ENCODE measurements at places on chromosomes 7 and 10.

- no peak for DNase-seq
These were observed 50.5 kb upstream of the DLG5 start for GRCh38 chr10:77977016-77977415.

DNA sequence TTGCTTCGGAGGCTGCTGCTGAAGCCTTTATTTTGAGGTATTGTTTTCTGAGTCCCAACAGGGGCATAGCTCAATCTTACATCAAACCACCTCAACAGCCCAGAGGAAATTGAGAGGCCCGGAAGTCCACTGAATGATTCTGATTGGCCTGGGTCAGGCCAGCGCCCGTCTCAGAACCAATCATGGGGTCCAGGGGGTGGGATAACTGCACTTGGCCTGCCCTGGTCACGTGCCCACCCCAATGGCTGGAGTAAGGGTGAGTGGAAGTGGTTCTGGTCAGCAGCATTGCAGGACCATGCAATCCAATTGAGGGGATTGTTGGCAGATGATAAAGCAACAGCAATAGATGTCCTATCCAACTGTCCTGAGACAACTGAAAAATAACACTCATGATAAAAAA, 190.6 kb downstream of the HERPUD2 start:
- DNase-seq: no peak

DNA sequence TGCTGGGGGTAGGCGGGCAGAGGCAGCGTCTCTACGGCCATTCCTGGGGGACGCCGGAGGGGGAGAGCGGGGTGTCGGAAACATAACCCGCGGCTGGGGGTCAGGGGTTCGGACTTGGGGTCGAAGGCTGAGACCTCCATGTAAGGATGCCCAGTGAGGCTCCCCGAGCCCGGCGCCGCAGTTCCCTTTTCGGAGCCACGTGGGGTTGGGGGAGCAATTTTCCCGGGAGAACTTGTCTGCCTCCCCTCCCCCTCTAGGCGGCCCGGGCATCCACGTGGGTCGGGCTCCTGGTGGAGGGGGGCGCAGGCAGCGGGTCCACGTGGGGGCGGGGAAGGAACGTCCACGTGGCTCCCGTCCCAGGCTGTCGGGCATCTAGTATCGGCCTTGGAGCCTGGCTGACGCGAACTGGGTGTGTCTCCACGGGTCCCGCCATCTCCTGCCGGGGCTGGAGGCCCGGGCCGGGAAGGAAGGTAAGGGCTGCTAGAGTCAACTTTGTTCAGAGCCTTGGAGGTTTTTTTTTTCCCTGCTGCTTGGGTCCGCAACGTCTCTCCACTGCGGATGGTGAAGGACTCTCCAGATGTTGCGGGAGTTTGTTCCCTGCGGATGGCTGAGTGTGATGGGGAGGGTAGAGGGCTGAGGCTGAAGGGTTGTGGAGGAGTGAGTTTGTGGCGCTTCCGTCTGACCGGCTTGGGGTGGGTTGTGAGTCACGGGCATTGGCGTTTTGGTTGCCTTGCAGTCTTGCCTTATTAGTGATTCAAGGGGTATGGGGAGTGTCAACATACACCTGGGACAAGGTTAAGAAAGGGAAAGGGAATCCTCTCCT, 744 bp downstream of the PPRC1 start:
- peak; percentile 52 for DNase-seq

- DNase-seq: no peak
These were observed 2.1 kb downstream of the SP8 start for GRCh38 chr7:20784388-20785156.

GRCh38 chr7:29998489-29998888, 8.9 kb upstream of the SCRN1 start:
- no peak for DNase-seq

DNA sequence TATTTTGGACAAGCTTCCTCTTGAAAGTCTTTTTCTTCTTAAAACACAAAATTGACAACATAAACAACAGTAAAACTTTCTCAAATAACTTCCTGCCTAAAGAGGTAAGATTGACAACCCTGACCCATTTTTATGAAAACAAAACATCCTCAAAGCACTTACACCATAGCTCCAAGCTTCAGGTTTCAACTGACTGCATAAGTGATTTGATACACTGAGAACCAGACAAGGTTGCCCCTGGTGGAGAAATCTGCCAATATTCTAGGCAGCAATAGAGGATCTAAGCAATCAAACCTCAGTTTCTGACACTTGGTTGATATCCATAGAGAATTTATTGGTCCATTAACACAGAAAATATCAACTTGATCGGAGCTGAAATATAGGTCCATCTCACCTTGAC, 147.8 kb downstream of the ELAPOR2 start:
- DNase-seq: no peak

DNA sequence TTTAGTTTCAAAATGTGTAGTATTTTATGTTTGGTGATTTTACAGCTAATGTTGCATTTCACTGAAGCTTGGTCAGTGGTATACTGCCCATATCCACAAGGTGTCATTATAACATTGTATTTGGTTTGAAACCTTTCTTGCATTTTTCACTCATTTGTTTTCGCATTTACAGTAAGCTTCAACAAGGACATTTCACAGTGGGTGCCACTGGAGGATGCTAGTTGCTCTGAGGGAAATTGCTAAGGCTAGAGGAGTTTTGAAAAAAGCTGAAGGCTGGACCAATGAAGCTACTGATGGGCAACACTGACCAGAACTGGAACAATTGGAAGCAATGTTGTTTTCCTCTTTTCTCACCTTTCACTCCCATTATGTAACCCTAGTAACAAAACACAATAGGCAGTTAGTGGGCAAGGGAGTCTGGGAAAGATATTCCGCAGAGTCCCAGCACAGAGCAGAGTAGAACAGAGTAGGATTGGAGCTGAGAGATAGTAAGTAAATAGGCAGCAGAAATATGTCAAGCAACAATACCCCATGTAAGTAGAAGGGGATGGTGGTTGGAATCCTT, 23.6 kb upstream of the SRI start:
- no peak for DNase-seq

DNA sequence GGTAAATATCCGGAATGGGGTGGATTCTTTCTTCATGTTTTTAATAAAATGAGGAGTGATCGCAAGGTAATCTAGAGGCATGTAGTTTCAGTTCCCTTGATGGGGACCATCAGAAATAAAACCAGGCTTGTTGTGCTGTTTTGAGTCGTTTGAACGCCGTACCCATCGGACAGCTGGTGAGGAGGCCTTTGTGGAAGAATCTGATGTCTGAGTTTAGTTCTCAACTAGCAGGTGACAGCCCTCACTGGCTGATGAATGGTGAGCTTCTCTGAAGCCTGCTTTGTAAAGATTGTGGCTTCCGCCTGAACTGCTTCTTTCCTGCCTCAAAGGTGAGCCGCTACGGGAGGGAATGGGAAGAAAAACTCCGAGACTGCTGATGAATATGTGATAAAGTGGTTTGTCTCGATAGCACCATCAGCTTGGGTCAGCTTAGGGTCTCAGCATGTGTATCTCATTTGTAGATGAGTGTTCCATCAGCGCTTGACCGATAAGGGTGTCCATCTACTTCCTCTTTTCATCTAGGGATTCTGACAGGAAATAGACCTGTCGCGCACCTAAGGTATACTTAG, 977 bp downstream of the TMEM248 start:
- no peak for DNase-seq

GRCh38 chr7:15751191-15751701, 64.8 kb upstream of the MEOX2 start:
- no peak for DNase-seq

DNA sequence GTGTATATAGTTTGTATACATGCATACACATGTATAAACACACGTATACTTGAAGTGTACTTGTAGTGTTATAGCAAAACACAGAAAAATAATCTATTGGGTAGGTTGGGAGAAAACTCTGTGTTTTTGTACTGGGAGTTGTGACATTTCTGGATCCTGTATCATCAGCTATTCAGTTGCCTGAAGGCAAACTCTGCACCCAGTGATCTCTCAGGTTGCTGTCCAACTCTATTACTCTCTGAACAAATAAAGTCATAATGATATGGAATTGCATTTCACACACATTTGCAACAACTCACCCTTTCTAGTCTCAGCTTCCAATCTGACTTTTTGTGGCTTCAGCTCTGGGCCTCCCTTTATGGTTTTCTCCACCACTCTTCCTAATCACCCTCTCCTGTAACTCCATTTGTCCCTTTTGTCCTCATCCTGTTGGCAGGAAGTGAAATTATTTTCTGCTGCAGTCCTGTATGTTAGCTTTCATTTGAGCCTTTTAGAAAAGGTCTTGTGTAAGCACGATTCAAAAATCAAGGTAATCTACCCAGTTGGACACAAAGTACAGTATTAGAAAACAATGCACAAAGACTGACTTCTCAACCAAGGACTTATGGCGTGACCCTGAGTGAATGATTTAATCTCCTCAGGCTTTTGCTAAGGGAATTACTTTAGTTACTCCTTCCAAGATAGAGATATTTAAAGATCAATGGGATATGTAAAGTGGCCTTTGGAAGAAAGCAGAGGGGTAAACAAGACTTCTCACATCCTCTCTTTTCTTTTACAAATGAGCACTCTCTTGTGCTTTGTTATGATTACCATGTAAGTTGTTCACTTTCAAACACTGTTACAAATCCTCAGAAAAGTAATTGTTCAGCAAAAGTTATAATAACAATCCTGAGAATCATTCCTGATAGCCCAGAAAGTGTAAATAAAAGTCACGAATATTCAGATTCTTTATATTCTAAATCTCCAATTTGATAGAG, 249.1 kb downstream of the KCND2 start:
- no peak for DNase-seq

GRCh38 chr10:89163265-89163995, 43.7 kb downstream of the CH25H start:
- DNase-seq: no peak

DNA sequence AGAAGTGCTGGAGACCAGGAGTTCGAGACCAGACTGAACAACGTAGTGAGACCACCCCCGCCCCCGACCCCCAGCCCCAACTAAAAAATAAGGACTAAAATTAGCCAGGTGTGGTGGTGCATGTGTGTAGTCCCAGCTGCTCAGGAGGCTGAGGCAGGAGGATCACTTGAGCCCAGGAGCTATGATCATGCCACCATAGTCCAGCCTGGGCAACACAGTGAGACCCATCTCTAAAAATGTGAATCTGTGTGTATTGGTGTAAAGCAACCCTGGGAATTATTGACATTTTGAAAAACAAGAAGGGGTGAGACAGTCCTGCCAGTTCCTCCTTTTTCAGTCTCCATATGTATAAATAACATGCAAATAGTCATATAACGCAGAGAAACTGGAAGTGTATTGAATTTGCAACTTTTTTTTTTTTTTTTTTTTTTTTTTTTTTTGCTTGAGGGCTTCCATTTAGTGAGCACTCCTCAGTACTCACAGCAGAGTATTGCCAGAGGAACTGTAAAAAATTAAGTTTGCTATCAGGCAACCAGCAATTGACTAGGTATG, 3.4 kb upstream of the ITGB1 start:
- no peak for DNase-seq

- DNase-seq: no peak
These were observed 19.8 kb upstream of the WIPI2 start for GRCh38 chr7:5170251-5170650.

DNA sequence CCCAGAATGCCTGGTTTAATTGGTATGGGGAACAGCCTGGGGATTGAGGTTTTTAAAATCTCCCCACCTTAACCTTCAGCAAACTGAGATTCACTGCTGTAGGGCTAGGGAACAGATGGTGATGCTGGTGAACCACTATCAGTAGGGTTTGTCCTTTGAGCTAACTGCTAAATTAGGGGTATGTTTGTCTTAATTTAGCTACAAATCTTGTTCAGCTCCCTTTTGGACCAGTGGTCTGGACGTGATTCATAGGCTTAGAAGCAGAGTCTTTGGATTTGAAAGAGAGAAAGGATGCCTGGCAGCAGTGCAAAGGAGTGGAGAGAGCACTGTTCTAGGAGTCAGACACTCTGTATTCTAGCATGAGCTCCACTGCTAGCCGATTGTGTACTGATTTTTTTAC, 2.8 kb downstream of the HDAC9 start:
- no peak for DNase-seq

DNA sequence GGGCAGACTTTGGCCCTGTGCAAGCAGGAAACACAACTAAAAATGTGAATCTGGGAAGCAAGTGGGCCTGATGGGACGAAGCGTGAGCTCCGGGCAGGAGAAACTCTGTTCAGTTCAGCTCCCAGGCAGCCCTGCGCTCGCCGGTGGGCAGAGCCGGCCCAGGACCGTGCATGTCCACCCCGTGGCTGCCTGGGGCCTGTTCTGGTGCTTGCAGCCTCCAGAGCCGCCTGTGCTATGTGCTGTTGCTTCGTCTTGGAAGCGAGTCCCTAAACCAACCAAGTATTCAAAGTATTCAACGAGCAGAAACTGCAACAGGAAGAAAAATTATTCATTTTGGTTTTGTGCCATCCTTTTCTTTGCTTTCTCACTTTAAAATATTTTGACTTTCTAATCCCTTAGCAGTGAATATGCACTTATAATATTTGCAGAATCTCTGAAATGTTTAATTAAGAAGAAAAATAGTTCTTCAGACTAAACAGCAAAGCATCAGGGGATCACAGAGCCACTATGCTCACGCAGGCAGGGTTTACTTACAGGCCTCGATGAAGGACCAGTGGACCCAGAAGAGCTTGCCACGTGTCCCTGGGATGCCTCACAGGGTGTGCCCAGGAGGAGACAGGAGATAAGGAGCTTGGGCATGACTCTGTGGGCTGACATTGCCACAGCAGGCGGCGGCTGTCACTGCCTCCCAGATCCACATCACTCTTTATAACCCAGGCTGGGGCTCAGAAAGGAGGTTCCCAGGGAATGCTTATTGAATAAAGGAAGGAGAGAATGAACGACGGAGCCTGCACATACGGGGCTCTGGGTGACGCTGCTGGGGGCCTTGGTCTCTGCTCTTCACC, 45.6 kb downstream of the VIPR2 start:
- no peak for DNase-seq
